ENCODE measurements at places on chromosomes 5 and 9. TPM values are rescaled to one million over a fixed set of nuclear protein-coding genes. Genes with fewer than 3 reads are reported as not detected.

NME5 gene
- 5.5 TPM for total RNA-seq

IL31RA gene
- total RNA-seq: 2.2 TPM

TTC33 gene
- total RNA-seq: 9.7 TPM

CERCAM gene
- 69.3 TPM for total RNA-seq

IL9 gene
- total RNA-seq: not detected

SLC6A7 gene
- total RNA-seq: not detected

ITK gene
- total RNA-seq: not detected

THBS4 gene
- 0.92 TPM for total RNA-seq

ADGRV1 gene
- 0.07 TPM for total RNA-seq

ZCCHC10 gene
- 22.0 TPM for total RNA-seq

FOXD4L3 gene
- total RNA-seq: 0.33 TPM

PLK2 gene
- total RNA-seq: 534 TPM

SLC25A48 gene
- 0.17 TPM for total RNA-seq

FRMPD1 gene
- total RNA-seq: not detected

LHX3 gene
- not detected for total RNA-seq

PRR16 gene
- 1.3 TPM for total RNA-seq

FBN2 gene
- total RNA-seq: 45.2 TPM

CXCL14 gene
- total RNA-seq: 3.9 TPM

PCDHA13 gene
- total RNA-seq: 0.43 TPM

UNC5A gene
- total RNA-seq: not detected

MCC gene
- total RNA-seq: 77.3 TPM

DMRTA1 gene
- 0.50 TPM for total RNA-seq

DIAPH1 gene
- 178 TPM for total RNA-seq

GRM6 gene
- not detected for total RNA-seq

ADAMTS13 gene
- total RNA-seq: 2.0 TPM

PCDHGA7 gene
- total RNA-seq: 2.4 TPM

LCN15 gene
- not detected for total RNA-seq

SH3GL2 gene
- total RNA-seq: under 0.01 TPM

CFAP157 gene
- not detected for total RNA-seq

GRIA1 gene
- not detected for total RNA-seq

NDUFAF2 gene
- total RNA-seq: 120 TPM

LPAR1 gene
- total RNA-seq: 20.4 TPM

EGR1 gene
- total RNA-seq: 12.7 TPM

Measured in mammary epithelial cell (primary cell).